ENCODE measurements at places on chromosomes 12 and 14.

DNA sequence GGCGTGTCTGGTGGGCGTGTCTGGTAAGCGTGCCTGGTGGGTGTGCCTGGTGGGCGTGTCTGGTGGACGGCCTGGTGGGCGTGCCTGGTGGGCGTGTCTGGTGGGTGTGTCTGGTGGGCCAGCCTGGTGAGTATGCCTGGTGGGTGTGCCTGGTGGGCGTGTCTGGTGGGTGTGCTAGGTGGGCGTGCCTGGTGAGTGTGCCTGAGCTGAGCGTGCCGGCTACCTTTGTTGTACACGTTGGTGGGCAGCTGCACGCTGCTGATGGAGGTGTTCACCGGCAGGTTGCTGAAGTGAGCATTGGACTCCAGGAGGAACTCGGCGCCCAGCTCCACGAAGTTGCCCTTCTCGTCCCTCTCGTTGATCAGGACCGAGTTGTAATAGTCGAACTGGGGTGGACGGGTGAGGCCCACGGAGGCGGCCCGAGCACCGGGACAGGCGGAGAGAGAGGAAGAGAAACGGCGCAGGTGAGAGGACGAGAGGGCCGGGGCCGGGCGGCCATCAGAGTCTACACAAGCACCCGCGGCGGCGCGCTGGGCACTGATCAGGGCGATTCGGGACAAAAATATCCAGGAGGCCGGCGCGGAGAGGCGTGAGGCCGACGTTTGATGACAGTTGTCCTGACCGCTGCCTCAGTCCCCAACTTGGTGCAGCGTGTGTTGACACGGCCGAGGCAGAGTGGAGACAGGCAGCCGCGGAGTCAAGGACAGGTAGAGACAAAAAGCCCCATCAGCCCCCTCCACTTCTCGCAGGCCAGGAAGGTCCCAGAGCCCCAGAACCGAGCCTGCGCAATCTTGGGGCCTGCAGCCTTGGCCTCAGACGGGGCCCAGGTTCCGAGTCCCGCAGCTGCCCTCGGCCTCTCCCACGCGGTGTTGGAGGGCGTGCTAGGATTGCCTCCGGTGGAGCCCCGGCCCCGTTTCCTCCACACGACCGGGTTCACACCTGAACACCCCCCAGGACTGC lies 10.5 kb downstream of the CACNA2D4 start:
- H3K36me3 ChIP-seq, result no peaks in the 10 kb centered on the region
- no peaks in the 10 kb centered on the region for H3K4me1 ChIP-seq
- peaks cover 8% of the 10 kb centered on the region for H3K27me3 ChIP-seq
- peak overlapping the region; percentile 28 for H3K4me3 ChIP-seq
- H3K27ac ChIP-seq, result no peak overlapping the region
- peak; percentile 15 for DNase-seq

- no peak for DNase-seq
- H3K27ac ChIP-seq, result no peak overlapping the region
- H3K4me3 ChIP-seq, result no peak overlapping the region
- no peaks in the 10 kb centered on the region for H3K4me1 ChIP-seq
These were observed 52.3 kb upstream of the RFLNA start for GRCh38 chr12:124242529-124243065.

DNA sequence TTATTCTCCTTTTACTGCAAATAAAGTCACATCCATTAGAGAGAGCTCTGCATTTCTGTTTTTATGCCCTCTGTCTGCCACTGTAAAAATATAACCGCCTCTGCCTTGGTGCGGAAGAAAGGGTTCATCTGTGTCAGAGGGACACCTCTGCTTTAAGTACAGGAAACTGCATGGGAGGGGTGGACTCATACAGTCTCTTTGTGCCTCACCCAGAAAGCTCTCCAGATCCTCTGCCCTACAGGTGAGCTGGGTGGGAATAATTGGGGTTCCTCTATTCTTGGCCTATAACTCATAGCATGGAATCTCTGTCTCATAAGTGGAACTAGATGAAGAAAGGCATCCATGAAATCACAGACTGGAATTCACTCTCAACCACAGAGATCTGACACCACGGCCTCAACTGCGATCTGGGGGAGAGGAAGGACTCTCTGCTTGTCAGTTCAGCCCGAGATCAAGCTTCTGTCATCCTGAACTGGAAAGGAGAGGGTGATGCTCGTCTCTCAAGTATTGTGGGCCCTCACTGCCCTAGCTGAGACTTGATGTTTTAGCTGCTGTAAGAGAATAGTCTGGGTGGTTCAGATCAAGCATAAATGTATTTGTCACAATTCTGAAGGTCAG lies 702.3 kb downstream of the TMEM121 start:
- H3K4me3 ChIP-seq, result no peak overlapping the region
- H3K27me3 ChIP-seq, result peaks cover 11% of the 10 kb centered on the region
- no peaks in the 10 kb centered on the region for H3K4me1 ChIP-seq

DNA sequence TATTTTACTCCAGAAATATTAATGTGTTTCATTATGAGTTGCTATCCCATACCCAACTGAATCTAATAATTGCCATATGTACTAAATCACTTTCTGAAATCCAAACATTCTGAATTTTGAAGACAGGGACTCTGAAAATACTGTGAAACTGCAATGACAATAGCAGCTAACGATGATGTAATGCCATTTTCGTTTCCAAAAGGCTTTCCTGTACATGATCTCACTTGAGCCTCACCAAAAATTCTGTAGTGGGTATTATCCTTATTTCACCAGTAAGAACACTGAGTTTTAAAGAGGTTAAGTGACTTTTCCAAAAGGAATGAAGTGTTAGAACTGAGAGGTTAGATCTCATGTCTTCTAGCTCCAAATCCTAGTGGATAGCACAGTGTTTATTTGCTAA lies 133.3 kb downstream of the FLRT2 start:
- no peak for DNase-seq
- no peaks in the 10 kb centered on the region for H3K27me3 ChIP-seq
- no peak overlapping the region for H3K27ac ChIP-seq
- no peaks in the 10 kb centered on the region for H3K36me3 ChIP-seq
- H3K4me1 ChIP-seq, result no peaks in the 10 kb centered on the region
- no peak overlapping the region for H3K4me3 ChIP-seq

- no peaks in the 10 kb centered on the region for H3K27me3 ChIP-seq
- H3K4me1 ChIP-seq, result no peaks in the 10 kb centered on the region
- H3K4me3 ChIP-seq, result no peak overlapping the region
- H3K36me3 ChIP-seq, result no peaks in the 10 kb centered on the region
These were observed 489.8 kb downstream of the DIO2 start for GRCh38 chr14:79721399-79722084.

DNA sequence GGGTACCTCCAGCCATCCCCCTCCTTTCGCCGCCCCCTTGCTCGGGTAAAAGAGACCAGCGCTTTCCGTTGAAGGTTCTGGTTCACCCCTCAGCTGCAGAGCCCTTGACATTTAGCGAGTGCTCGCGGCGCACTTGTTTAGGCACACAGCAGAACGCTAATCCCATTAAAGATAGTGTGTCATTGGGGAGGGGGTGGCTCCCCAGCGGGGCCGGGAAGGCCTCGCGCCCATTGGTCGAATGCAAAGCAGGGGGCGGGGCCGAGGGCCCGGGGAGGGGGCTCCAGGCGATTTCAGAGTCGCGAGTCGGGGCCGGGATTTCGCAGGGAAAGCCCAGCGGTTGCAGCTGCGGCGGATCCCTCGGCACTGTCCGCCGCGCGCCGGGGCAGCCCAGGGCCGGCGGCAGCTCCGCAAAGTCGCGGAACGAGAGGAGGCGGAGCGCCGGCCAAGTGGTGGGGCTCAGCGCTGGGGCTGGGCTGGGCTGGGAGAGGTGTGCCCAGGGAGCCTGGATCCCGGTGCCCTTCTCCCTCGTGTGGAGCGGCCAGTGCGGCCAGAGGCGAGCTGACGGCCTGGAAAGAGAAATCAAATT lies 122.9 kb downstream of the TSPAN9 start:
- peaks cover 7% of the 10 kb centered on the region for H3K4me1 ChIP-seq
- peak overlapping the region; percentile 72 for H3K4me3 ChIP-seq
- no peak overlapping the region for H3K27ac ChIP-seq
- no peaks in the 10 kb centered on the region for H3K27me3 ChIP-seq

DNA sequence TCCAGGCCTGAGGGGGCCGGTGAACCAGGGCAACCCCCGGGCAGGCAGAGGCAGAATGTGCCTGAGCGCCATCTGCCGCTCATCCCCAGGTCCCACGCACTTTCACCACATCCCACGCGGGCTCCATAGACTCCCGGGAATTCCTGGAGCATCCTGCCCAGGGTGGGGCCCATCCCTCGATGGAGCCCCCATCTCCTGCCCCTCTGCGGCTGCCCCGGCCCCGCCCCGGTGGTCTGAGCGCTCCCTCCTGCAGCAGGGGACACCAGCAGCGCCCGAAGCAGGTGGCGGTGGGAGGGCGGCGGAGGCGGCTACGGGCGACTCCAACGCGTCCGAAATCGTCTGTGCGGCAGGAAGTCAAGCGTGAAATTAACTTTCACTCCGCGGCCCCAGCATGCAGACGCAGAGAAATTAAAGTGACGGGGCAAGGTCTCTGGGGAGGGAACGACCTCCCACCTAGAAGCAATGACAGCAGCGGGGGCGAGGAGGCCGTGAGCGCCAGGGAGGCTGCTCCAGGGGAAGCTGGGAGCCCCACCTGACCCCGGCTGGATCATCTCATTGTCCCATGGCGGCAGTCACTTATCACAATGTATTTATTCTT lies 122.2 kb downstream of the NCOR2 start:
- no peaks in the 10 kb centered on the region for H3K27me3 ChIP-seq
- DNase-seq, result no peak
- peak overlapping the region; percentile 53 for H3K27ac ChIP-seq
- no peaks in the 10 kb centered on the region for H3K4me1 ChIP-seq
- H3K36me3 ChIP-seq, result no peaks in the 10 kb centered on the region

DNA sequence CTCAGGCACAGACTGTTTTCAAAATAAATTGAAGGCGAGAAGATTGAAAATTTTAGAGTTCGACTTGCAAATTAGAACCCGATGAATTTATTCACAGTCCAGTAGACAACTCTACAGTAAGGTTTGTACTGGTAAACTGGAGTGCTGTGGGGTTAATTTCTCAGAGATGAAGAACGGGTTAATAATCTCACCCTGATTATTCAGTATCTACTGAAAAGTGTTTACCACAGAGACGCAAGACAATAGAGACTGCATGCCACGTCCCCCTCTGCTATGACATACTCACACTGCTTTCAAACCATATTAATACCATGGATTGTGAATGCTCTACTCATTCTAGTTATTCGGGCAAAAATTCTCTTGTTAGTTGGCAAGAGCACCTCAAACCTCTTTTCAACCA lies 36.1 kb downstream of the CFL2 start:
- H3K4me3 ChIP-seq, result no peak overlapping the region
- H3K36me3 ChIP-seq, result no peaks in the 10 kb centered on the region
- H3K4me1 ChIP-seq, result no peaks in the 10 kb centered on the region

DNA sequence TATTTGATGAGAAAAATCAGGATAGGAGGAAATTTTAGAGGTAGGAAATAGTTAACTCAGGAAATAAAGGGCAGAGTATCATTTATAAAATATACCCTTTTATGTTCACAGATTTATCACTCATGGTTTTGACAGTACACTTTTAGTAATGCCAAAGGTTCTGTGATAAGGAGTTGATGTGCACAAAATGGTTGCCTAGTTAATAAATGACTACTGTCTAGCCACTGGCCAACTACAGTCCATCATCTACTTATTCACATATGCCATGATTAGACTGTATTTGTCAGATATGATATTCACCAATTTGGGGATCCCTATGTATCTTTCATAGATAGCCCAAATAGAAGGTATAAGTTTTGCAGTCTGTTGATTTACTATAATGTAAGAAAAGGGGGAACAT lies 19.2 kb upstream of the GXYLT1 start:
- H3K27ac ChIP-seq, result no peak overlapping the region
- H3K4me3 ChIP-seq, result no peak overlapping the region
- DNase-seq, result no peak
- H3K36me3 ChIP-seq, result peaks cover 5% of the 10 kb centered on the region
- no peaks in the 10 kb centered on the region for H3K27me3 ChIP-seq

- H3K4me1 ChIP-seq, result no peaks in the 10 kb centered on the region
- no peaks in the 10 kb centered on the region for H3K27me3 ChIP-seq
- DNase-seq, result no peak
- H3K36me3 ChIP-seq, result no peaks in the 10 kb centered on the region
These were observed 33.8 kb upstream of the COL2A1 start for GRCh38 chr12:48038085-48038484.

GRCh38 chr14:89936654-89937185 lies 17.8 kb downstream of the EFCAB11 start:
- H3K36me3 ChIP-seq, result no peaks in the 10 kb centered on the region
- H3K4me1 ChIP-seq, result no peaks in the 10 kb centered on the region
- DNase-seq, result no peak
- no peaks in the 10 kb centered on the region for H3K27me3 ChIP-seq
- H3K27ac ChIP-seq, result no peak overlapping the region
- H3K4me3 ChIP-seq, result no peak overlapping the region

DNA sequence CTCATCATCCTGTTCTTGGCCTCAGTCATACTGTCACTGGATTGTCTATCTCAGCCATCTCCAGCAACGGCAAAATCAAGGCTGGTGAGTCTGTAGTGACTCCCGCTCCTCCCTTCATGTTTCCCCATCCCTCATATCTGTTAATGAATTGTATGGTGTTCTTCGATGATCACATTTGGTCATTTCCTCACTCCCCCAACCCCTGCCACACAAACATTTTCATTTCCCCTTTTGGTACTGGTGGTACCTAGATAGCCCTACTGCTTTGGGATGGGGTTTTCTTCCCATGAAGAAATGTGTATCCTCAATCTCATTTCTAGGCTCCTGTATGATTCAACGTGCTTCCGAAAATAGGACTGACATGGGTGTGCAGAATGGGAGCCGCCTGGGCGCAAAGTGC lies 2.7 kb upstream of the KLHL33 start:
- H3K27me3 ChIP-seq, result no peaks in the 10 kb centered on the region
- DNase-seq, result no peak
- no peak overlapping the region for H3K4me3 ChIP-seq

DNA sequence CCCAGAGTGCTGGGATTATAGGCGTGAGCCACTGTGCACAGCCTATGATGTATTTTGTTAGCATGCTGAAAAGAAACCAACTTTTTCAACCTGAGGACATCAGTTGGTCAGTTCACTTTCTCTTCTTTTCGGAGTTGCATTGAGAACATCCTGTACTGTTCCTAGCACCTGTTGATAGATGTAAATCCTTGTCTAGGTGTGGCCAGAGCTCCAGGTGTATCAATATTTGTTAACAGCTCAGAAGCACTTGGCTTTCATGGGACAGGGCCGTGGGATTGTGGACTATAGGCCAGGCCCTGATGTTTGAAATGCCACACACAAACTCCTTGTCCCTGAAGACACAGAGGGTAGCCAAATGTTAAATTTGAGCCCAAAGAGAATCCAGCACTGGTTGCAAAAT lies 14.9 kb downstream of the HCAR2 start:
- DNase-seq, result peak; percentile 17
- no peaks in the 10 kb centered on the region for H3K27me3 ChIP-seq
- no peaks in the 10 kb centered on the region for H3K36me3 ChIP-seq
- no peaks in the 10 kb centered on the region for H3K4me1 ChIP-seq

- no peaks in the 10 kb centered on the region for H3K4me1 ChIP-seq
- no peak overlapping the region for H3K4me3 ChIP-seq
- H3K27ac ChIP-seq, result peak overlapping the region; percentile 8
These were observed 128.3 kb upstream of the FGD4 start for GRCh38 chr12:32270818-32271710.

Data from breast epithelium (tissue), 4 donors.